ENCODE measurements at places on chromosomes 11 and 22.

DNA sequence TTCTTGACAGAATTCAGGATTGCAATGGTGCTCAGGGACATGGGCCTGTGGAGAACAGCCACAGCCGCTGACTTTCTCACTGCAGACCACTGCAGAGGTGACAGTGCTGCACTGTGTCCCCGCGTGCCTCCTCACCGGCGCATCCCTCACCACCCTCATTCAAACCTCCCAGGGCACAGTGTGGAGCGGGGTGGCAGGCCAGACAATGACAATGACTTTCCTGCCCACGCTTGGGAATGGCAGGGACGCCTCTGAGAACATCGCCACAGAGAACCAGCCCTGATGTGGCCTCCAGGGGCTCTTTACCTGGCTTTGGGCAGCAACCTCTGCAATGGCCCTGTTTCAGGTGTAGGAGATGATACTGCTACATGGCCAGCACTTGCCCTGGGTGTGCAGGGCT, 65.7 kb downstream of the NCAPD3 start:
- DNase-seq = no peak

GRCh38 chr11:75667831-75668450, 897 bp downstream of the MAP6 start:
- DNase-seq = peak; percentile 64

GRCh38 chr11:15742626-15743519, 613.5 kb downstream of the SOX6 start:
- DNase-seq = peak; percentile 13

- no peak for DNase-seq
Measured at GRCh38 chr11:101030692-101031091, 98.9 kb downstream of the PGR start.

DNA sequence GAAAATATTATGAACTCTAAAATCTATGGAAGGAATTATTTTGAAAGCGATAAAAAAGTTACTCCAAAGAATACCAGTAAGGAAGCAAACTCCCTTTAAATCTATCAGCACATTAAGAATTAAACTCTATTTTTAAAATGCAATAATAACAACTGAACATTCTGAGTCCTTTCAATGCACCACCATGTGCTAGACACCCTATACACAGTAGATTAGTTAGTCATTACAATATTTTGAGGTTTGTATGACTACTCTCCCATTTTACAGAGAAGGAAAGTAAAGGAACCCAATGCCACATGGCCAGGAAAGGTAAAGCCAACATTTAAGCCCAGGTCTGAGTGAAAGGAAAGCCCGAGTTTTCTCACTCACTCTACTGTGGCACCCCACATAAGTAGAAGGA, 17.7 kb downstream of the JAML start:
- no peak for DNase-seq

DNA sequence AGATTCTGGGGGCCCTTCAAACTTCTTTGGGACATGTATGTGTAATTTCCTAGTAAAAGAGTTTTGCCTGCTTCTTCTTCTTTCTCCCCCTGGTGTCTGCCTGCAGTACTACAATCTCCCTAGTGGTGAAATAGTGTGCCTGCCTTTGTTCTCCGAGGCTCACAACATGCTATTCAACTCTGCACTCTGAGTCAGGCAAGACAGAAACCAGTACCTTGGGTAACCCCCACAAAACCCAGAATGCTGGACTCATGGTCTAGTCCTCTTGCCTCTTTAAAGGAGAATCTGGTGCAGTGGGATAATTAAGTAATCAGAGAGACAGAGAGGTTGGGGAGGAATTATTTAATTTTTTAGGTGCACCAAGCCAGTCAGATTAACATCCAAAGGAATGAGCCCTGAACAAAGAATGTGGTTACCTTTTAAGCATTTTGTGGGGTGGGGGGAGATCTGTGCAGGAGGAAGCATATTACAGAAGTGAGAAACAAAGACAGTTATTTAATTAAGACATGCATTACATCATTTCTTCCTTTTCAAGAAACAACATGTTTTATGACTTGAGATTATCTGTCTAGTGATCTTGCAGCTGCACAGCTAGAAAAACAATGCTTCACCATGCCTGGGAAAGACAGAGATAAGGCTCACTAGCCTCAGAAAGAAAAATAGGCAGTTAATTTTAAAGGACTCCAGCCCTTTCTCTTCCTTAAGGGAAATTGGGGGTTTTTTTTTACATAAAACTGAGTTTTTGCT, 11.0 kb upstream of the MS4A6A start:
- DNase-seq = peak; percentile 24

DNA sequence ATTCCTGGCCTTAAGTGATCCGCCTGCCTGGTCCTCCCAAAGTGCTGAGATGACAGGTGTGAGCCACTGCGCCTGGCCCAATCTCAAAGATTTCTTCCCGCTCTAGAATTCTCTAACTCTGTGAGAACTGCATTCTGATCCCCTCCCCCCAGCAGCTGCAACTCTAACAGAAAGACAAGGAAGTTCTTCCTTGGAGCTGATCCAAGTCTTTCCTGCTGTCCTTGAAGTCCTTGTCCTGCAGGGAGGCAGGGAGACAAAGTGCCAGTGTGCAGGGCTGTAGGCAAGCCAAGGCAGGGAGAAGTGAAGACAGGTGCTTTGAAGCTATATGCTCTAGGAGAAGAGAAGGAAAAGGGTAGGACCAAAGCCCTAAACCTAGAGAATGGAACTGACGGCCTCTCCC, 9.5 kb upstream of the GGA1 start:
- DNase-seq = peak; percentile 39

DNA sequence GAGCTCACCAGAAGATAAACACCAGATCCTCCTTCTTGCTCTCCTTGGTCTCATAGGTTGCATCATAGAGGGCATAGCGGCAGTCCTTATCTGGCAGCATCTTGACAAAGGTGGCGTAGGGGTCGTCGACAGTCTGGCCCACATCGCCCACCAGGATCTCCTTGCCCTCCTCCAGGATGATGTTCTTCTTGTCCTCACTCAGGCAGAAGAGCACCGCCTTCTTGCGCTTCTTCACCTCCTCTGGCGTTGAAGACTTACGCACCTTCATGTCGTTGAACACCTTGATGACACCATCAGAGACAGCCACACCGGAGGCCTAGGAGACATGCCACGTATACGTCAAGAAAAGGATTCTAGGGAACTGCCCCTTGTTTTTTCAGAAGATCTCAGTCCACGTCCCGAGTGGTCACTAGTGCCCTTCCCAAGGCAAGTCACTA, 2.0 kb downstream of the CFL1 start:
- no peak for DNase-seq

- no peak for DNase-seq
Measured at GRCh38 chr22:36930041-36930935, 16.9 kb downstream of the CSF2RB start.

DNA sequence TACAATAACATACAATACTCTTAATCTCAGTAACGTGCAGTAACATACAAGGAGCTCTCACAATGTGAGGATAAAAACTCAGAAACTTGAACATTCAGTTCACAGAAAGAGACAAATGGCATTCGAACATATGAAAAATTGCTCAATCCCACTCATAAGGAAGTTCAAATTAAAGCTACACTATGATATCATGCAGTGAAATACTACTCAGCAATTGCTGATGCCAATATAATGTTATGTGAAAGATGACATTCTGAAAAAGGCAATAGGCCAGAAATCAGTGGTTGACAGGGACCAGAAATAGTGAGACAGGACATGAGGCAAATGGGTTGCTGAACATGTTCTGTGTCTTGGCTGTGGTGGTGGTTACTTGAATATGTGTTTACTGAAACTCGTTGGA, 33.7 kb upstream of the PITPNB start:
- peak; percentile 23 for DNase-seq

DNA sequence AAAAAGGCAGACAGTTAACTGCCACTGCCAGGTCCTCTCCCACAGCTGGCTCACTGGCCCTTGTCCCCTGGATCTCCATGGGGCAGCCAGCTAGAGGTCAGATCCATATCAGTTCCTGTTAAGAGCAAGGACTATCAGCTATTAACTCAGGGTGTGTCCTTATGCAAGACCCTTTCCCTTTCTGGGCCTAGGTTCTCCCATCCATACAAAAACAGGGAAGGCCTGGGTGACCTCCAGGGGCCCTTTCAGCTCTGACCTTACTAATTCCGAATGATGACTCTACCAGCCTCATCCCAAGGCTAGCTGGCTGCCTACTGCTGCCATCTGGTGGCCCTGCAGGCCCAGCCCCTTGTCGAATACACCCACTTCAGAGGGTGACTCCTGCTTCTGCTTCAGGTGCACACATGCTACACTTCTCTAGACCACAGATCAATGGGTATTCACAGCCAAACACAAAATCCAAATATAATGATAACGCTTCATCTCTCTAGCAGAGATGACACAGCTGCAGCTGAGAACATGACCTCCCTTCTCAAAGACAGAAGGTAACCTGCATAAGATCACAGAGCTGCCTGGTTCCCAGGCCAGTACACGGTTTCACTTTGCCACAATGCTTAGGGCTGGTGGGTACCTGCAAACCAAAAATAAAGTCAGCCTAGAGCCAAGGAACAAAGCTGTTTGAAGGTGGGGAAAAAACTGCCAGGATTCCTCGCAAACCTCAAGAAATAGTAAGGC, 34.1 kb downstream of the SERGEF start:
- DNase-seq = peak; percentile 55

DNA sequence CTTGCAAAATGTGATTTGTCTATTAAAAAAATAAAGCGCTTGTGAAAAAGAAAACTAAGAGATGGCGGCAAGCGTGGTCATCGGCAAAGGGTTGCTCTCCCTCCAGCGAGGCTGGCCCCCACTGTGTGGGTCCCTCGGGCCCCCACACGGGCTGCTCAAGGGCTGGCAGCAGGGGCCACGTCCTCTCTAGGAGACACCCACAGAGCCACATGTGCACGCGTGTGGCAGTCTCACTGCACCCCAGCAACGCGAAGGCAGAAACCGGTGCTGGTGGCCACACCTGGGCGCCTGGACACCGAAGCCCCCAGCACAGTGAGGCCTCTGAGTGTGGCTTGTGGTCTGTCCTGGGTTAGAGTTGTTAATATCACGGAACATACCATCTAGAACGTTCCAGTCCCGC, 34.4 kb downstream of the TOLLIP start:
- no peak for DNase-seq

DNA sequence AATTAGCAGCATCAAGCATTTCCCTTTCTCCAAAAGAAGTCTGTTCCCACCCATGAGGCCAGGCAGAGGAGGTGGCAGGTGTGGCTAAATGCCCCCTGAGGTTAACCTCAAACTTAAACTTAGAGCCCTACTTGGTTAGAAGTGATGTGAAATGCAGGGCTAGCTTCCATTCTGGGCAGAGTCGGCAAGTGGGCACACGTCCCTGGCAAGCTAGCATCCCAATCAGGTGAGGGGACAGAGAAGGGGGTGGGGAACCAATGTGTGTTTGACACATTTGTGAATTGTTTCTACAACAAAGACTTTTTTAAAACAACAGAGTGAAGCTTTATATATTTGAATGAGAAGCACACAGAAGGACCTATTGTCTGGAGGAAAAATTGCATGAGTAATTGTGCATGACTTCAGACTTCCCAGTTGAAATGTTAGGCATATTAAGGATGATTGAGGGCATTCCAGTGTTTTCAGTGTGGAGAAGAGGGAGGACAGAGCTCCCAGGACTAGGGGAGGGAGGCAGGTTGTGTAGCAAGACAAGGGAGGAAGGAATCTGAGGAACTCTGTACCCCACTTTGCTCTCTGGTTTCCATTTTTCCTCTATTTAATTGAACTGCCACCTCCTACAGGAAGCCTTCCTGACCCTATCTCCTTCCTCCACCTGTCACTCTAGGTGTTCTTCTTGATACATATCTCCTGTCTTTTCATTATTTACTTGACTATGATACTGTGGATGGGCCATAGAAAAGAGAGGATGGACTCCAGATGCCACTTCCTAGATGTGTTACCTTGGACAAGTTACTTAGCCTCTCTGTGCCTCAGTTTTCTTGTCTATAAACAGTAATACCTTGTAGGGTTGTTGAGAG, 83.3 kb upstream of the PICALM start:
- DNase-seq = peak; percentile 86

- DNase-seq = no peak
Measured at GRCh38 chr11:11472106-11472505, 119.1 kb upstream of the CSNK2A3 start.

DNA sequence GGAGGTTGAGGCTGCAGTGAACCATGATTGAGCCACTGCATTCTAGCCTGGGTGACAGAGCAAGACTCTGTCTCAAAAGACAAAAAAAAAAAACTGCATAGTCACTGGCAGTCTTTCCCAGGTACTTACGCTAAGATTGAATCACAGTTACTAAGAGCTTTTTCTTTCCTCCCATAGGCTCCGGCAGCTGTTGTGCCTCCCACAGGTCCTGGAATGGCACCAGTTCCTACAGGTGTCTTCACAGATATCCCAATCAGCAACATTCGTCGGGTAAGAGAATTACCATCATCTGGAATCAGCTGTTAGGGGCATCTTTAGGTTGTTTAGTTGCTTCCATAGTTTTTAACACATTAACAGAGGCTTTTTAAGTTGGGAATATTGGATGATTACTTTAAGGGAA, 19.8 kb downstream of the DLAT start:
- no peak for DNase-seq

- no peak for DNase-seq
Measured at GRCh38 chr11:2211113-2211971, 39.7 kb upstream of the TH start.

- DNase-seq = peak; percentile 18
Measured at GRCh38 chr11:113345978-113346377, 31.6 kb downstream of the TTC12 start.

- DNase-seq = no peak
Measured at GRCh38 chr11:35727140-35727539, 64.6 kb downstream of the TRIM44 start.

DNA sequence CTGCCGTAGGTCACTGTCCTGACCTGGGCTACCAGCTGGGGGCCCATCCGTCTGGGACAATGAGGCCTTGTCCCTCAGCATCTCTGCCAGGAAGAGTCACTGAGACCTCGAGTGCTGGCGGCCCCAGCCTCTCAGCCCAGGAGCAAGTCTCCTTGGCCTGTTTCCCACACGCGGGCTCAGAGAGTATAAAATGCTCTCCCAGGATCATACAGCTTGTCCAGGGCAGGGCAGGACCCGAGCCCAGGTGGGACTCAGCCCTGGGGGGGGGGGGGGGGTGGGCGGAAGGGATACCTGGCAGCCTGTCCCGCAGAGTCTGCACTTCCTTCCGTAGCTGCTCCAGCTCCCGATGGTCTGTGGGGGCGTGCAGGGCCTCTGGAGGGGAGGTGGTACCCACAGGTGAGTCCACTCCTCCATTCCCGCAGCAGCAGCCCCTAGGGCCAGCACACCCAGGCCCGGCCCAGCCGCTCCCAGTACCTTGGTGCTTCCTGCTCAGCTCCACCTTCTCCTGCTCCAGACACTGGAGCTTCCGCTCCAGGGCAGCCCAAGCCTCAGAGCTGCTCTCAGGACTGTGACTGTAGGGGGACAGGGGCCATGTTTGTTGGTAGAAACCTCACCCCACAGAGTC, 7.9 kb downstream of the CDC42BPG start:
- no peak for DNase-seq

GRCh38 chr11:79078999-79079398, 361.8 kb downstream of the TENM4 start:
- no peak for DNase-seq

DNA sequence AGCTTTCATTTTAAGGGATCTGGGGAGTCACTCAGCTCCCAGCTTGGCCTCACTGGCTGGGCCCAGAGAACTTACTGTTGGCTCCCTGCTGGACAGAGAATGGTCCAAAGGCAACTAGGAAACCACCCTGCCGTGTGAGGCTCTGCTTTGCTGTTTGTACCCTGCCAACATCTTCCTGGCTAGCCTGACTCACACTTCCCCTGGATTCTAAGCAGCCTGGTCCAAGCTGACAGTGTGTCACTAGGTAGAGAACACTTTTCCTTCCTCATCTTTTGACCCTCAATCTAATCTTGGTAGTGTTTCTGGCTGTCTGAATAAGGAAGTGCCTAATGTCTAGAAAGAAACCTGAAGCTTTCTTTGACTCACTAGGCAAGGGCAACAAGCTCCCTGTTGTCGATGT, 76.7 kb downstream of the FAR1 start:
- no peak for DNase-seq

GRCh38 chr22:35971456-35972119, 57.0 kb downstream of the RBFOX2 start:
- DNase-seq = peak; percentile 96

All from EH (cell line).